ENCODE measurements at places on chromosomes 2 and 18. TPM values are rescaled to one million over a fixed set of nuclear protein-coding genes. Genes with fewer than 3 reads are reported as not detected.
A peak's percentile ranks its signal among the peaks of the same experiment; 100 is the strongest.

DNA sequence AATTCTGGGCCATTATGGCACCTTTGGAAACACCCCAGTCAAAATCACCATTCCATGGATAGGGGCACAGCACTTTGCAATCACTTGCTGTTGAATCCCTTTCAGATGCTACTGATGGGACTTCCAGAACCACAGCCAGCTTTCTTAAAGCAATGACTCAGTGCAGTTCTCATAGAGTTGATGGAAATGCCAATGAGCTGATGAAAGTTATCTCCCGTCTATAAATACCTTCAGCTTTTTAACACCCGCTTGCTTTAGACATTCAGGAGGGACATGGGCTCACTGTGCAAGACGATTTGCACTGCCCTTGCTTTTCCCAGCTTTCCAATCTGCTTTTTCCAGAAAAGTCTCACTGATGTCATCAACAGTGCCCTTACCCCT lies 66.7 kb upstream of the RPL31 start:
- no peak for DNase-seq

DNA sequence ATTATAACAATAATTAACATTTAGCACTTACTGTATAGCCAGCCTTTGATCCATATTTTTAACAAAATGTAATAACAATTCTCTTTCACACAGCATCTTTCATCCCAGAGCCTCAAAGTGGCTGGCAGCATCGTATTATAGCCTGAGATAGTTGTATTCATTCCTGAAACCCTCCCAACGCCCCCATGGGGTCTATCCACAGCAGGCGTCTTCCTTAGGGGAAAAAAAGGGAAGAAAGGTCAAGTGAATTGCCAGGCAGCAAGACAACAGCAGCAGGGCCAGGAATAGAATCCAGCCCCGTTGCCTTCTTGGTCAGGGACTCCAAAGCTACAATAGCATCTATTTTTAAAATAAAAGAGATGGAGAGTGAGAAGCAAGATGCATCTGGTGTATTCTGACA lies 424.4 kb upstream of the ID2 start:
- peak; percentile 40 for DNase-seq

GRCh38 chr2:174334781-174335251 lies at the start of gene SP9:
TSS of gene SP9 (plus strand) at chr2:174334954. CDS start at chr2:174335093, 139 bp downstream.
- peak; percentile 98 for DNase-seq

- DNase-seq: no peak
Measured at GRCh38 chr2:229243890-229244560, 27.1 kb downstream of the PID1 start.

GRCh38 chr2:129438501-129439057 lies 540.9 kb upstream of the RAB6C start:
- DNase-seq: no peak

DNA sequence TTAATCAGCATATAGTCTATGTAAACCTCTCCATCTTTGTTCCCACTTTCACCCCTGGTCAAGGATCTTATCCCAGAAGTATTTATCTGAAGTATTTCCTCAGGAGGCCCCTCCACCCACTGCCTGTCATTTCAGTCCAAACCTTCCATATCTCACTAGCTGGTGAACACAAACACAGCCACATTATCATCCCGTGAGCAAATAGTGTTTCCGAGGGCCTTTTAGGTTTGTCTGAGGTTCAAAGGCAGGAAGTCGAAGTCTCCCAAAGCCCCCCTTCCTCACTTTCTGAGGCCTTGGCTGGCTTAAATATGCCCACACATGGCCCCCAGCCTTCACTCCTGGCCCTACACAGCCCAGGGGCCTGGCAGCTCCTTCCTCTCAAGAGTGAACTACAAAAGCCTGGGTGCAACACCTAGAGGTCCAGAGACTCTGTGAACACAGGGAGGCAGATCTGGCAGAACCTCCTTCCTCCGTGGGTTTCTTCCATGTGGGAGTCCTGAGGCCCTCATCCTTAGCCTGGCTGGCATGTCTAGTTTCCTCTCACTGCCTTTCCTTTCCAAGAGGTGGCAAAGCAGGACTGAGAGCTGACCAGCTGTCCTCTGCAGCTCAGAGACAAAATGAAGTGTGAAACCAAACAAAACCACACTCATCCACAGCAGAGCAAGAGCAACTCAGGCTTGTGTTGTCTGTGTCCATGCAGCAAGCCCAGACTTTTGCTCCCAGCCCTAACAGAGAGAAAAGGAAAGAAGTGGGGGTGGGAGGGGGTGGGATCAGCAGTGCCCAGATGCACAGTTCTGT lies 264.2 kb downstream of the SS18 start:
- DNase-seq: no peak

GRCh38 chr2:232757905-232758304 lies 18.5 kb downstream of the KCNJ13 start:
- no peak for DNase-seq

DNA sequence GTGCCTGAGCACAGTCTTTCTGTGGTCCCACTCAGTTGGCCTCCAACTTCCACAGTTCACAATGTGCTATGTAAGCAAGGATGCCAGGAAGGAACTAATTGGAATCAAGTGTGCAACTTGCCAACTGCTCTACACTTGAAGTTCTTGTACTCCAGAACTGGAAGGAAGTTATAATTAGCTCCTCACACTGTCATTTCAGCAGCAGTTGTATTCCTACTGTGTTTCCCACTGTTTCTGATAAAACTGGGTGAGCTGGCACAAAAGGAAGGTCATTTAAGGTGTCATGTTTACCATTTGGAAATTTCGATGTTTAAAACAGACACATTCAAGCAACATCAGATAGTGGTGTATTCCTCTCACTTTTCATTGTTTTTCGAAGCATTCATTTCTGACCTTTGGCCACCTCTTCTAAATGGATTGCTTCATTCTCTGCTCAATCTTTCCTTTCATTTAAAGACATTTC lies 84.2 kb downstream of the ANTXR1 start:
- no peak for DNase-seq

GRCh38 chr2:133039531-133039930 lies 369.5 kb upstream of the LYPD1 start:
- DNase-seq: no peak

- DNase-seq: no peak
Measured at GRCh38 chr2:57959390-57959789, 87.2 kb upstream of the VRK2 start.

DNA sequence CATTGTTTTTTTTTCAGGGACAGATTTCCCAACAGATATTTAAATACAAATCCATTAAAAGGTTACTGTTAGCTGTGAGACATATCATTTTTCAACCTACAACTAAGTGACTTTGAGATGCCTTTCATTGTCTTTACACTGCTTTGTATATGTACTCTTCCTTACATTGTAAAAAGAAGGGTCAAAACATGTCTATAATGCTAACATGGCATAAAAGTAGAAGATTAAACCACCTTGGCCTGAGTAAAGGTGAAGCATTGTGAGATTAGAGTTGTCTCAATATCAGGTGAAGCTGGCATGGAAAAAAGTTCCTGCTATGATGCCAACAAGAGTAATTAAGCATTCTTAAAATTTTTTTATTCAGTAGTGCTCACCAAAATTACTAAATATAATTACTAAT lies 1508.5 kb upstream of the NXPH2 start:
- DNase-seq: no peak

The ZNF385B gene
- total RNA-seq: 0.41 TPM

The ALKAL2 gene
- 2.6 TPM for total RNA-seq

All from H7 (cell line).